AG10803 (cell line): ENCODE measurements at places on chromosomes 1 and 21.

GRCh38 chr21:17446737-17447136 is 66.1 kb upstream of the CXADR start:
- DNase-seq, result no peak

DNA sequence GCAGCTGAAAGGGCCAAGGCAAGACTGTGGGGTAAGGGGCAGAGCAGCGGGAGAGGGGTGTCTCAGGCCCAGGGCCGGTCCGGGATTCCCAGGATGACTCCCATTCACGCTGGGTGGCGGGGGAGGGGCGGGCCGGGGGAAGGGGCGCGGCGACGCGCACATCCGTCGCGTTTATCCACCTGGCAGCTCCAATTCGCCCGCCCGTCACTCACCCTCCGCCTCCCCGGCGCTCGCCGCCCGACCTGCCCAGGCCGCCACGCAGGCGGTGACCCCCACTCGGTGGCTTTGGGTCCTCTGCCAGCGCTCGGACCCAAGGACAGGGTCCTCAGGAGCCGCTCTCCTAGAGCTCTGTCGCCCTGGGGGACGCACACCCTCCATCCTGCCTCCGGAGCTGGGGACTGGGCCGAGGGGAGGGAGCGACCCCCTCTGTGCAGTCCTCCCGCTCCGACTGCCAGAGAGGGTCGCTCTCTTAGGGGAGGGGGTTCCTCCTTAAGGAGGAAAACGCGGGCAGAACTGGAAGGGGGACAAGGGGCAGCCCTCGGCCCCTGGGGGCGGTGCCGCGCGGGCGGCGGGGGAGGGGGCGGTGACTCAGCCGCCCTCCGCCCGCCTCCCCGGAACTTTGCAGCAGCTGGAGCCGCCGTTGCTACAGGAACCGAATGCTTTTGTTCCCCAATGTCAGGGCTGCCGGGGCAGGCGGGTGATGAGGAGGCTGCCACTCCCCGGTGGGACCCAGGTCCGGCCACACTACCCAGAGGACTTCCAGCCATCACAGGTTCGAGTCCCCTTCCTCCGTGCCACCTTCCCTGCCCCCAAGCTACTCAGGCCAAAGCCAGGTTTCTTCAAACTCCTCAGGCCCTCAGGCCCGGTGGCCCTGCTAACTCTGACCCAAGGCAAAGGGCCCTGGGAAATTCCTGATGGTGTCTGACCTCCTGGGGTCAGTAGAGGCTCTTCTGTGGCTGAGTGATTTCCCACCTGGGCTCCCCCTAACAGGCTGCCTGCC is 3.4 kb downstream of the ADGRB2 start:
- peak; percentile 65 for DNase-seq

- DNase-seq, result no peak
These were observed 36.6 kb downstream of the NRIP1 start for GRCh38 chr21:15028186-15028585.

- peak; percentile 3 for DNase-seq
These were observed 252.6 kb downstream of the NFIA start for GRCh38 chr1:61334718-61335589.

GRCh38 chr1:71097428-71097827 is 16.6 kb upstream of the ZRANB2 start:
- DNase-seq, result no peak

DNA sequence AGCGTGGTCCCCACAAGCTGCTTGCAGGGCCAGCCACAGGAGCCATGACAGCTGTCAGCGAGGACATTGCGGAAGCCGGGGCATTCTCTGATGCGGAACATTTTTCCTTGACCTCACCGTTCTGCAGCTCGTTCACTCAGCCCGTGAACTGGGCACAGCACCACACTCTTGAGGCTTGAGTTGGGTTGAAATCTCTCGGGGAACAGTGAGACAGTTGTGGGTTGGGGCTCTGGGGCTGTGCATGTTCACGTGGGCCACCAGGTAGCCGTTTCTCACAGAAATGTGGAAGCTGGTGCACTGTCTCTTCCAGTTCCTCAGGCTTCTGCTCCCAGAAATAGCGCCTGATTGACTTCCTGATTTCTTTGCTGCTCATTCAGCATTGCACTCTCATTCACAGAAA is 69.8 kb downstream of the SPSB1 start:
- no peak for DNase-seq

- no peak for DNase-seq
These were observed 95.2 kb upstream of the ADAR start for GRCh38 chr1:154703170-154703569.

GRCh38 chr21:38293765-38294164 is 37.0 kb downstream of the KCNJ15 start:
- no peak for DNase-seq

DNA sequence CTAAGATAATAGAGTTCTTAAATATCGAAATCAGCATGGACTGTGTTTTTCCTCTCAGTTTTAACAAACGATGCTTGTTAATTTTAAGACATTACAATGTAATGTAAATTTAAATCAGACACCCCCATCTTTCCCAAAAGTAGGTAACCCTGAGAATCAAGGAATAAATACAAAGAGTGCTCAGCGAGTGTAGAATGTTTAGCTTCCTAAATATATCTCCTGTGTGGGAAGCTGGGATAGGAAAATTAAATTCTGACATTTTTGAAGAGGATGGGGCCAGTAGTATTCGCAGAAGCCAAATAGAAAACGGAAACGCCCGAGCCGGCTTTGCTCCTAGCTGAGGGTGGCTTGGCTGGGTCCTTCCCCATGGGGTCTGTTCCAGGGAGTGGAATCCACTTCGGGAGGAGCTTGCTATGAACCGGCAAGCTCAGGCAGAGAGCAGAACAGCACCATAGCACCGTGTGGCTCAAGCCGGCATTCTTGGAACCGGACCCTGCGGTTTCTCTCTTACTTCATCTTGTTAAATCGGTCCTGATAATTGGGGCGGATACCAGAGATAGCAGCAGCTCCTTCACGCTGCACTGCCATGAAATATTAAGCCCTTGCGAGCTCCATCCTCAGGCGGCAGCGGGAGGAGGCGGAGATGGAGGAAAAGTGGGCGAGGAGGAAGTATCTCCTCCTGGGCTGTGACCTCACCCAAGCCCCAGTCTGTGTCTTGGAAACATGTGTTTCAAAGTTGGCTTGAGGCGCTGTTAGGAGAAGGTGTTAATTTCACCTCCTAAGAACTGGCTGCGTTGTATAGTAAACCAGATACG is 24.9 kb downstream of the MAP3K7CL start:
- DNase-seq, result peak; percentile 77

GRCh38 chr1:26020330-26020768 is 1.2 kb upstream of the EXTL1 start:
- peak; percentile 56 for DNase-seq

DNA sequence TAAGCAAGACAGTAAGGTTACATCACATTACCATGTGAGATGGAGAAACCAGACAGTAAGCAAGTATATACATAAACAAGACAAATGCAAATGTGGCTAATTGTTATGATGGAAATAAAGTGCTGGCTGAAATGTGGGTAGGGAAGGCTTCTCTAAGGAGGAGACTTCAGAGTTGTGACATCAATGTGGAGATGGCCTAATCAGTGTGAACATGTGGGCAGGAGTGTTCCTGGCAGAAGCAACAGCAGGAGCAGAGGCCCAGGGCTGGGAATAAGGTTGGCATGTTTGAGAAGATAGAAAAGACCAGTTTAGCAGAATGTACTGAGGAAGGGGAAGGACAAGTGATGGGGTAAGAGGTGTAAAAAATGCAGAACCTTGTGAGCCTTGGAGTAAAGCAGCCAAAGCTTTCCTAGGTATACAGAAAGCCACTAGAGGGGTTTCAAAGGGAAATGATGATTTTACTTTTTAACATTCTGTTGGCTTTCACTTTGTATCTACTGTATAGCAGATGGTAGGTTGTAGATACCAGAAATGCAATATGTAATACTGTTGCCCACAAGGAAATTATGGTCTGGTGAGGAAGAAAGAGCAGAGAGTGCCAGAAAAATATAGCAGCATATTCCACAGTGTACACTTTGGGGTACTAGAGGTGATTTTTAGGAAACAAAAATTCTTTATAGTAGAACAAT is 197.4 kb downstream of the FGGY start:
- DNase-seq, result peak; percentile 45

DNA sequence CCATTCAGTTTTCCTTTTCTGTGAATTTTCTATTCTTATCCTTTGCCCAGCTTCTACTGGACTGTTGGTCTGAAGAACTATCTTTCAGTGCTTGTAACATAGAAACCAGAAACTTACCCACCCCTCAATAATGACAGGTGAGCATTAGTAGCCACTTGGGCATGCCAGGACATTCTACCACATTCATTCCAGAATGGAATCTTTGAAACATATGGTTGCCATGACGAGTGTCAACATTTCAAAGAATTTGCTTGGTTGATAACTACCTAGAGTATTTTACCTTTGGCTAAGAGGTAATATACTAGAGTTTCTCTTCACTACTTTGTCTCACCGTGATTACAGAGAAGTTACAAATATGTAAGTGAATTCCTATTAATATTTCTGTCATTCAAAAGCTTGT is at the start of gene MROH9:
TSS of gene MROH9 (plus strand) at position 304 of the 400 bp plus-strand sequence. CDS start 10,023 bp downstream, outside the sequence.
- DNase-seq, result no peak

DNA sequence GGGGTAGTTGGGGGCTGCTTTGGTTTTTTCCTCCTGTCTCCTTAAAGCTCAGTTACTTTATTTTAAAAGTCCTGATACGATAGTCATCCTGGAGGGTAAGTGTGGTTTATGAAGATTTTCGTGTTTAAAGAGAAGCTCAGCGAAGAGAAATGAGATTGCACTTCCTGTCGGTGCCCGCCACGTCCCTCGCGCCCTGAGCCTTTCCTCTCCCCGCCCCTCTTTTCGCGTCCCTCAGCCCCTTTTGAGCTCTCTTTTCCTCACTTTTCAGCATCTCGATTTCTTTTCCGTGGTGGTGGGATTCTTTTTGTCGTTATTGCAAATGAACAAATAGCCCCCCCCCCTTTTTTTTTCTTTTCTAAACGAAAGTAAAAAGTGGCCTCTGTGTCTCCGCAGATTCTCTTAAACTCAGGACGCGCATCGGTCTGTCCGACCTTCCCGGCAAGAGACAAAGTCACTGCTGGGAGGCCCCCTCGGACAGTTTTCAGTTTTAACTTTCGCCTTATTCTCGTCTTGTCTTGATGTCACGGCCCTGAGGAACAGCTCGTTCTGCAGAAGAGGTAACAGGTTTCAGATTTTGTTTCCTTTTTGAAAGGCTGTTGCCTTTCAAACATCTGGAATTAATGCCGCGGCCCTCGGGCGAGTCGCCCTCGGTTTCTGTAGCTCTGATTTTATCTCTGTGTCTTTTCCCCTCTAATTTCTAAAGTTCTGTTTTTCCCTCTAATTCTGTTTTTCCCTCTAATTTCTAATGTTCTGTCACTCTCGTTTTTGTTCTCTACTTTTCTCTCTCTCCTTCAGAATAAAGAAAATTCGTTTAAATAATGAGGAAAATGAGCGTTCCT is 1.0 kb upstream of the DMRTA2 start:
- no peak for DNase-seq

- peak; percentile 43 for DNase-seq
These were observed 311.3 kb downstream of the TGFB2 start for GRCh38 chr1:218656301-218657037.

DNA sequence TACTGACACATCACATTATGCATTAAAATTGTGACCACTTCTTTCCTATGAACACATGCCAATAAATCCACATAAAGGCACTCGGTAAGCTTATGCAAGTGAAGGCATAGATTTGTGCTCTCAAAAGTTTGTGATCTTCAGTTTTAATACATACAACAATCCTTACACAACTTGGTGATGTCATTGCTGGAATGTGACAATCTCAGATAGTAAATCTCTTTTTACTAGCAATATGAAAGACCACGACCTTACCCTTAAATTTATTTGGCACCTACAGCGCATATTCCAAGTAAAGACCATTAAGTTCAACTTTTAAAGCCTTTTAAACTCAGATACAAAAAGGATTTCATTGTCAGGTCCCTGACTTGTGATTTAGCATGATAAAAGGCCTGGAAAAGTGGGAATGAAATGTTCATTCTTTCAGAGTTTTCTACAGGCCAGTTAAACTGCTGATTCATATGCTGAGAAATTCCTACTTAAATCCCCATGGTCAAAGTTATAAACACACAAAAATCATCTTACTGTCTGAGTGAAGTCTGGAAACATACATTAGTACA is 157.4 kb downstream of the SIPA1L2 start:
- peak; percentile 65 for DNase-seq

DNA sequence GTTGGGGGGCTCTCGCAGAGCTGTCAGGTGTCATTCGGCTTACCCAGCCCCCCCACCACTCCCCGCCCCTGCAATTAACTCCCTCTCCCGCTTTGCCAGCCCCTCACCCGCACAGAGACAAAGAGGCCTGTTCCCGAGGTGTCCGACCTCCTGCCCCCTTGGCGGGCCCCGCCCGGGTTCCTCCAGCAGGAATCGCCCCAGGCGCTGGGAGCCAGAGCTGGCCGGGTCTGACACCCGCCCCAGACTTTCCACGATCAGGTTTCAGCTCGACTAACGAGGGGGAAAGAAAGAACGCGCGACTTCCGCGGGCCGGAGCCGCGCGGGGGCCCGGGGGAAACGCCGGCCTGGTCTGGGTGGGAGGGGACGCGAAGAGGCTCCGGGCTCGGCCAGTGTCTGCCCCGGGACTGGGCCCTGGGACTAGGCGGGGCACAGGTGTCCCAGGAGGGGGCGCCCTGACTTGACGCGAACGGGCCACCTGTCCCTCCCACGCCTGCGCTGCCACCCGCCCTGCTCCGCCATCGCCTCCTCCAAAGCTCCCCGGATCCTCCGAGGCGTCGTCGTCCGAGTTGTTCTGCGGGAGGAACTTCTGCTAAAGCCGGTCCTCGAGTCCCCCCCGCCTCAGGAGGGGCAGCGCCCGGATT is 36.4 kb upstream of the HHAT start:
- peak; percentile 39 for DNase-seq

GRCh38 chr1:39609618-39610331 is 29.7 kb downstream of the HEYL start:
- DNase-seq, result peak; percentile 18

DNA sequence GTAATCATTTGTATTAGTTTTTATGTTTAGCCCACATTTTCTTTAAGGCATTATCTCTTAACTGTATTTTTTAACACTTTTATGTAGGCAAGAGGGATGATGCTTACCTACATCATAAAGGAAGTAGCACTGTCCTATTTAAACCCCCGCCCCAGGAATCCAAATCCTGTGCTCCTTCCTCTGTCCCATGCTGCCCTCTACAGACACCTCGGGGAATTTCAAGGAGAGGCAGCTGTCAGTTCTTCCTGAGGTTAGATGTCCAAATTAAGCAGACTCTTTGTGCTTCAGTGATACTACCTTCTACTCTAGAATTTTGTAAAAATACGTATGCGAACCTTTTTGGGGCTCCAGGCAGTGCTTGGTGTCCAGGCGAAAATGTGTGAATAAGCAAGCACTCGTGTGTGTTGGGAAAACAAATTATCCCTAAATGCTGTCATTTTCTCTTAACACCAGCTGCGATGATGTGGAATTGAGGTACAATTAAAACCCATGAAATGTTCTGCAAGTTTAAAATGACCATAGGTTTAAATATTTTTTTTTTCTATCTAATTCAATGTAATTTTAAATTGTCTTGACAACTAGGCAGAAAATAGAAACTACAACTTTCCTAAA is 19.2 kb downstream of the CRCT1 start:
- peak; percentile 43 for DNase-seq

DNA sequence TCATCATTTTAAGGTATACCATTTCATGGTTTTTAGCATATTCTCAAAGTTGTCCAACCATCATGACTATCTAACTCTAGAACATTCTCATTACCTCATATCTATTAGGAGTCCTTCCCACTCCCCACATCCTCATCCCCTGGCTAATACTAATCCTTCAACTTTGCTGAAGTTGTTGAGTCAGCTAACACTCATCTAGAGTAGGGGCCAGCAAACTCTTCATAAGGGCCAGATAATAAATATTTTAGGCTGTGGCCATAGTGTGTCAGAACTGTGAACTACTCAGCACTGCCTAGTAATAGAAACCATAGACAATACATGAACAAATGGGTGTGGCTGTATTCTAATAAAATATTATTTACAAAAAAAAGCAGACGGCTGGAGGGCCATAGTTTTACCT is 43.0 kb downstream of the TOR3A start:
- peak; percentile 47 for DNase-seq

GRCh38 chr1:44539991-44540730 is 134.1 kb downstream of the TMEM53 start:
- DNase-seq, result no peak
